ENCODE measurements at places on chromosomes 6 and 20. TPM values are rescaled to one million over a fixed set of nuclear protein-coding genes. Genes with fewer than 3 reads are reported as not detected.

DNA sequence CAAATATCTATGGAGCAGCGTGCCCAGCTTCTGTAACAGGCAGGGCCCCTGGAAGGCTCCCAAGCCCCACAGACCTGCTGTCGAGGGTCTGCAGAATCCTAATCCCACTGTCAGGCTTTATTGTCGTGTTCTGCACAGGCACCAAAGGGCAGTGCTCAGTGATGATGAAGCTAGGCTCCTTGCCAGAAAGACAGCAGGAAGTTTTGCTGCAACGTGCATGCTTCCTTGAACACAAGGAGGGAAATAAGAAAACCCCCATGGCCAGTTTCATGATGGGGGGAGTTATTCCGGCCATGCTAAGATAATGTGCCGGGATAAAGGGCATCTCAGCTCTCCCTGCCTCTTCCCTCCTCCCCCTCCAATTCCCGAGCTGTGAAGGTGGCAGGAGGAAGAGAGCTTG lies 109.4 kb upstream of the KCNG1 start:
- H3K4me3 ChIP-seq, result no peak overlapping the region
- no peak overlapping the region for H3K27ac ChIP-seq
- H3K27me3 ChIP-seq, result peaks cover 10% of the 10 kb centered on the region
- no peak for DNase-seq

GRCh38 chr6:137549106-137549505 lies 54.9 kb upstream of the OLIG3 start:
- no peaks in the 10 kb centered on the region for H3K27me3 ChIP-seq
- no peaks in the 10 kb centered on the region for H3K4me1 ChIP-seq
- no peak overlapping the region for H3K4me3 ChIP-seq
- no peak overlapping the region for H3K27ac ChIP-seq

Gene RNF39
- total RNA-seq, result not detected

Gene UST
- 4.9 TPM for total RNA-seq

- no peaks in the 10 kb centered on the region for H3K36me3 ChIP-seq
- H3K4me3 ChIP-seq, result no peak overlapping the region
- H3K27ac ChIP-seq, result no peak overlapping the region
- H3K27me3 ChIP-seq, result no peaks in the 10 kb centered on the region
- H3K4me1 ChIP-seq, result peaks cover 10% of the 10 kb centered on the region
These were observed 37.8 kb downstream of the ZC2HC1B start for GRCh38 chr6:143901885-143902750.

- H3K27ac ChIP-seq, result no peak overlapping the region
- H3K4me1 ChIP-seq, result no peaks in the 10 kb centered on the region
- no peak overlapping the region for H3K4me3 ChIP-seq
- DNase-seq, result no peak
- H3K36me3 ChIP-seq, result no peaks in the 10 kb centered on the region
These were observed 85.5 kb downstream of the UNC5CL start for GRCh38 chr6:40953486-40953885.

Gene ZNF512B
- 12.5 TPM for total RNA-seq
